ENCODE measurements at places on chromosomes 16 and 17.

DNA sequence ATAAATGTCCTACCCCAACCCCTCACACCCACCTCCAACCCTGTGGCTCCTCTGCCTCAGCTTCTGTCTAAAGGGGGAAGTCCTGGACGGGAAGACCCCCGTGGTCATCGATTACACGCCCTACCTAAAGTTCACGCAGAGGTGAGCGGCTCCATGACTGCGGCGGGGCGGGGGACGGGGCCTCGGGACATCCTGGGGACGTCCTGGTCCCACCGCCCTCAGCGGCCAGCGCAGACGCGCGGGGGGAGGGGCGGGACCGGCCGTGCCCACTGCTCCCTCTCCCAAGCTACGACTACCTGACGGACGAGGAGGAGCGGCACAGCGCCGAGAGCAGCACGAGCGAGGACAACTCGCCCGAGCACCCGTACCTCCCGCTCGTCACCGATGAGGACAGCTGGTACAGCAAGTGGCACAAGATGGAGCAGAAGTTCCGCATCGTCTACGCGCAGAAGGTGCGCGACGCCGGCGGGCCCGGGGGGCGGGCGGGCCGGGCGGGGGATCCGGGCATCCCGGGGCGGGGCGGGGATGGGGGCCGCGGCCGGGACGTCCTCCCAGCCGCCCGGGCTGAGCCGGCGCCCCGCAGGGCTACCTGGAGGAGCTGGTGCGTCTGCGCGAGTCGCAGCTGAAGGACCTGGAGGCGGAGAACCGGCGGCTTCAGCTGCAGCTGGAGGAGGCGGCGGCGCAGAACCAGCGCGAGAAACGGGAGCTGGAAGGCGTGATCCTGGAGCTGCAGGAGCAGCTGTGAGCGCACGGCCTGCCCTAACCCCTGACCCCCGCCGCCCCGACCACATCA, 6.7 kb downstream of the RUNDC3A start:
- DNase-seq, result peak; percentile 45

- no peak for DNase-seq
These were observed 31.0 kb downstream of the CD300A start for GRCh38 chr17:74497471-74497870.

DNA sequence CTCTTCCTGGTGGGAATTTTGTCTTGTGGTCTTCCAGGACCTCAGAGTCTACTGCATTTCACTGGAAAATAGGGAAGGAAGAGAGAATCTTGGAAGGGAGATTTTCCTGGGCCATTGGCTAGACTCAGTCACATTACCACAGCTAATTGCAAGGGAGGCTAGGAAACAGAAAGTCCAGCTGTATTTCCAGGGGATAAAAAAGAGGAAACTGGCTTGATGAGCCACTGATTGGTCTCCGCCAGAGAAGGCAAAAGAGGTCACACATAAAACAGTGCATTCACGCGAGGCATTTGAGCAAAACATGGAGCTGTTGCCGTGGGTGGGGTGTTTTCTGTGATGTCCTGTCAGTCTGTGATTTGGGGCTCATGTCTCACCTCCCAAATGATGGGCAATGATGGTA, 345.3 kb downstream of the FOXL1 start:
- no peak for DNase-seq

- DNase-seq, result no peak
These were observed 10.0 kb upstream of the USP43 start for GRCh38 chr17:9635340-9635739.

- DNase-seq, result no peak
These were observed at the start of gene NME4 for GRCh38 chr16:397135-397661. TSS of gene NME4 (plus strand) at chr16:397199. CDS start at chr16:397223, 24 bp downstream.

DNA sequence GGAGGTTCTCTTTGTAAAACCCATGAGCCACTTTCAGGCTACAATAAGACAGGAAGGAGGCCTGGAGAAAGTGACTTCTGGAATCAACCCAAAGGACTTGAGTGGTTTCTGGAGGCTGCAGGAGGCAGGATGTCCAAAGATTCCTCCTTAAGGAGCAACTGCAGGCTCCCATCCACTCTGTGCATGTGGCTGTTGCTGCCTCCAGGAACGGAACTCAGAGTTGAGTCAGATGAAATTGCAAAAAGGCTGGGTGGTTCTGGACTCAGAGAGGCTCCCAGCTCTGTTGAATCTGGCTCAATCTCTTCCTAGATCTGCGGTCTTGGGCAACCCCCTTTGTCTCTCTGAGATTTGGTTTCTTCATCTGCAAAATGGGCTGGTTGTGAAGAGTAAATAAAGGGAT, 197.1 kb downstream of the SHISA9 start:
- DNase-seq, result no peak

- DNase-seq, result no peak
These were observed 40.4 kb upstream of the ABCA5 start for GRCh38 chr17:69367298-69367697.

- no peak for DNase-seq
These were observed 20.3 kb downstream of the HASPIN start for GRCh38 chr17:3744014-3744413.

DNA sequence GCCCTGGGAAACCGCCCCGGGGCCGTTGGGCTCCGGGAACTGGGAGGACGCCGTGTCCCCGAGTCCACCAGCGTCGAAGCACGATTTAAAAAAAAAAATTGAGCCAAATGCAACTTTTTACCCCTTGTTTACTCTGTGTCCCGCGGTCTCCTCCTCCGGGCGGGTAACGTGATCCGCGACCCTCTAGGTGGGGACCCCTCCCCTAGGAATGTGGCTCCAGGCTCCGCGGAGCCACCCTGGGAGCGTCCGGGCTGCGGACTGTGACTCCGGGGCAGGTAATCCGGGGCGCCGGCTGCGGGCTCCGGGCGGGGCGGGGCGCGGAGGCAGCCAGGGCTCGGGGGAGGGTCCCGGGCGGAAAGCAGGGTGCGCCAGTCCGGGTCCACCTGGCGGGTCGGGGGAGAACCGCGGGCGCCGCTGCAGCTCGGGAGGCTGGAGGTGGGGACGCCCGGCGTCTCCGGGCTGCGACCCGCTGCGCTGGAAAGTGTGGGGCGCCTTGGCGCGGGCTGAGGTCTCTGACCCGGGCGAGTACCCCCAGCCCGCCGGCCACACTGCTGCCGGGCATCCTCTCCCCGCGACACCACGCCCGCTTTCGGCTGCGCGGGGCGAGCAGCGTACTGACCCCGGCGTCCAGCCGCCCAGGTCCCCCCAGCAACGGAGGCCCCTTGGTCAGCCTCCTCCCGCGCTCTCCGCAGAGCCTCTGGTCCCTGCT, 852 bp upstream of the HELZ start:
- DNase-seq, result peak; percentile 48

DNA sequence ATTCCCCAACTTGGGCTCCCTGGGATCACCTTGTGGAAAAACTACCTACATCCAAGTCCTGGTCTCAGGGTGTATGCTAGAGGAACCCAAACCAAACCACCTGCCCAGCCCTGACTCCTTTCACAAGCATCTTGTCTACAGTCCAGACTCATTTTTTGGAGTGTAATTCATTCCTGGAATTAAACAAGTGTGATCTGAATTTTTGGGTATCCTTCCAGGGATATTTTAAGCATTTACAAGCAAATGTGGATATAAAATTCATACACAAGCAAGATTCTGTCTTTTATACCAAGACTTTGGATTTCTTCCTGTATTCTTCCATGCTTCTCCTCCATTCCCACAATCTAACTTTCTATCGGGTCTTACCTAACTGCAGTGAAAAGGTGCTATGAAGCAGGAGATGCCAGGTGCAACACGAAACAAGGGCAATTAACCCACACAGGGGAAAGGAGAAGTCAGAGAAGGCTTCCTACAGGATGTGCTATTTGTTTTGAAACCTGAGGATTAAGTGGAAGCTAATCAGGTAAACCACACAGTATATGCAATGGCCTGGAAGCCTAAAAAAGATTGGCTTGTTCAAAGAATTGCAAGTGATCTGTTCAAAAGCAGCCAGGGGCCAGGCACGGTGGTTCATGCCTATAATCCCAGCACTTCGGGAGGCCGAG, 417.2 kb upstream of the C16orf82 start:
- no peak for DNase-seq

DNA sequence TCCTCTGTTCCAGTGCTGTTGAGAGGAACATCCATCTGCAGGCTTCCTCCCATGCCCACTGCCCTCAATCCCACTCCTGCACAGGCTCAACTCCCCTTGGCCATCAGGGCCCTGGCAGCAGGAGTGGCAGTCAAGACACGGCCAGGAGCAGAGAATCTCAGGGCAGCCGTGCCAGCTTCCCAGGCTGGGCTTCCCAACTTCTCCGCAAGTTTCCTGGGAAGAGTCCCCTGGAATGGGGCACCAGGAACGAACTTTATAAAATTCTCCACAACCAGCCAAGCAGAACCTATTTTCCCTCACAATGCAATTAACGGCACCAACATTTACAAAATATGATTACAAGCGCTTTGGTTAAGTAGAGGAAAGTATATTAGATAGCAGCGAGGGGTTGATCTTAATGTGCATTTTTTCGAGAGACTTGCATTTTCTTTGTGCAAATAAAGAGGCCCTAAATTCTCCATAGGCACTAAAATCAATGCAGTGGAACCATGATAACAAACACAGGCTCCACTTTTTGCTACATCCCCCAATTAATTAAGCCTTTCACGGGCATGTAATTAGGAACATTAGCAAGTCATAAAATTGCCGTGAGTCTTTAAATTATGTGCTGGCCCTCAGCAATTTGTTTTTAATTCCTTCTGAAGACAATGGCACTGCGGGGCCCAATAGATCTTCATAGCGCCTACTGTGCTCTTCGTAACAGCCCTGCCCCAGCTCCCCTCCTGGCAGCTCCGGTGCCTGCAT, 99.9 kb upstream of the LHX1 start:
- no peak for DNase-seq
